ENCODE measurements at places on chromosomes 7 and 10.

DNA sequence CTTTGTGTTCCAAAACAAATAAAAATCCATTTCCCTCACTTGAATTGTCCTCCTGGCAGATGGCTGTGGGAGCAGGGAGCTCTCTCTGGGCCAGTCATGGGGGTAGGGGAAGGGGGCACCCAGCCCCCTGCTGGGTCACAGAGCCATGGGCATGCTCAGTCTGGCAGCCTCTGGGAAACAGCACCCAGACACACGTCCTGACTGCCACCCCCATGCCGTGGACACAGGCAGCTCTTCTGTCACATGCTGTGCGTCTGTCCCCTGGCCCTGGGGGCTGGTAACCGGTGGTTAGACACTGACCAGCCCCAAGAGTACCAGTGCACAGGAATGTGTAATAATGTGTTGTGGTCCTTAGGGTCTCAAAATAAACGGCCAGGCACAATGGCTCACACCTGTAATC lies 47.0 kb downstream of the RASGEF1A start:
- no peak for DNase-seq

DNA sequence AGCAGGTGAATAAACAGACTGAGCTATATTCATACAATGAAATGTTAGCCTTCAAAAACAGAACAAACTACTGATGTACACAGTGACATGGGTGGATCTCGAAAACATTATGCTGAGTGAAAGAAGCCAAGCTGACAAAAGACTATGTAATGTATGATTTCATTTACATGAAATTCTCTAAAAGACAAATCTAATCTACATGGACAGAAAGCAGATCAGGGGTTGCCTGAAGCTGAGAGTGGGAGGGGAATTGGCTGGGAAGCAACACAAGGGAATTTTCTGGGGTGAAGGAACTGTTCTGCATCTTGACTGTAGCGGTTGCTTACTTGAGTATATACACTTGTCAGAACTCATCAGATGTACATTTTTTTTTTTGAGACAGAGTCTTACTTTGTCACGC lies 121.7 kb upstream of the SVIL start:
- DNase-seq: no peak

- no peak for DNase-seq
Observed at GRCh38 chr10:15324113-15324512, 47.0 kb downstream of the FAM171A1 start.

- no peak for DNase-seq
Observed at GRCh38 chr7:117791877-117792780, 81.1 kb downstream of the CTTNBP2 start.

DNA sequence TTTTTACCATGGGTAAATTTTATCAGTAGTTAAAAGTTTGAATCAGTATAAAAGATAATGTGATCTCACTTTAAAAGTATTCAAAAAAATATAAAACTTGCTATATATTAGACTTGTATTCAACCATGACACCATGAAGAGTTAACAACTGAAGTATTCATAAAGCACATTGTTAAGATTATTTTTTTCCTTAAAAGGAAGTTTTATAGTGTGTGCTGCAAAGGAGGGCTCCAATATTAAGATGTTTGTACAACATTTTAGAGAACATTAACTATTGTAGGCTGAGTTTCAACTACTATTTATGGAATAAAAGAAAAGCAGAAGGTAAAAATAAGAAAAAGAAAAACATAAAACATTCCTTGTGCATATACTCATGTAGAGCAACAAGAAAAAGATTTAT lies 24.5 kb upstream of the CUBN start:
- DNase-seq: no peak

DNA sequence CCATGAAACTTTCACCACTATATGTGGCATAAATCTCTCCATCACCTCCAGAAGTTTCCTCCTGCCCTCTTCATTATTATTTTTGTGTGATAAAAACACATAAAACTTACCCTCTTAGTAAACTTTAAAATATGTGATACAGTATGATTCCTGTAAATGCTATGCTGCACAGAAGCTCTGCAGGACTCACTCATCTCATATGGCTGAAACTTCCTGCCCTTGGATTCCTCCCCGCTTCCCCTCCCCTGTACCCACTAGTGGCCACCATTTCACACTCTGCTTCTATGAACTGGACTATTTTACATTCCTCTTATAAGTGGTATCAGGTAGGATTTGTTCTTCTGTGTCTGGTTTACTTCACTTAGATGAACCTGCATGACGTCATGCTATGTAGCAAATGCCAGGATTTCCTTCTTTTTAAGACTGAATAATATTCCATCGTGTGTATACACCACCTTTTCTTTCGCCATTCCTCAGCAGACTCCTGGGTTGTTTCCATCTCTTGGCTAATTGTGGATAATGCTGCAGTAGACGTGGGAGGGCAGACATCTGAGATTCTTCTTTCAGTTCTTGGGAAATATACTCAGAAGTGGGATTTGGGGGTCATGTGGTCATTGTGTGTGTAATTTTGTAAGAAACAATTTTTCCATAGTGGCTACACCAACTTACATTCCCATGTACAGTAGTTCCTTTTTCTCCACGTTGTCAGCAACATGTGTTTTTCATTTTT lies 335.2 kb downstream of the SDK1 start:
- no peak for DNase-seq

DNA sequence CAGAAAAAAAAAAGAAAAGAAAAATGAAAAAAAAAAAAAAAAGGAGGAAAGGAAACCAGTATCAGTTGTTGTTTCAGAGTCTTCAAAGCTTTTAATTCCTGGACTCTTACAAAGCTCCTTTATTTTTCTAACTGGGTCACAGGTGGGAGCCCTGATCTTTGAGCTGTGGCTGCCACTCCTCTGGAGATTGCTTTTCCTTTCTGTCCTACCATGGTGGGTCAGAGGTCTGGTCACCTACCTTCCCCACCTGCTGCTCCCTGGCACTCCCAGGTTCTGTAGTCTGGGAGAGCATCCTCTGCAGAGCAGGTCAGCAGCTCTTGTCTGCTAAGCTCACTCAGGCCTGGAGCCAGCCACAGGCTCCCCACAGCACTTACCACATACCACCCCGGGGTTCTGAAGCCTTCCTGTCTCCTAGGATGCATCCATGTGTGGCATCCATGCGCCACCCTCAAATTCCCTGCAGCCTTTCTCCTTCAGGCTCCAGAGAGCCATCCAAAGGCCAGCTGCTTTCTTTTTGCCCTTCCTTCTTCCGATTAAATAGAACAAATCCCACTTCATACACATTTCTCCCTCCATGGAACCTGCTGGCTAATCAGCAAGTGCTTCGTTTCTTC lies 73.2 kb upstream of the TPK1 start:
- no peak for DNase-seq

DNA sequence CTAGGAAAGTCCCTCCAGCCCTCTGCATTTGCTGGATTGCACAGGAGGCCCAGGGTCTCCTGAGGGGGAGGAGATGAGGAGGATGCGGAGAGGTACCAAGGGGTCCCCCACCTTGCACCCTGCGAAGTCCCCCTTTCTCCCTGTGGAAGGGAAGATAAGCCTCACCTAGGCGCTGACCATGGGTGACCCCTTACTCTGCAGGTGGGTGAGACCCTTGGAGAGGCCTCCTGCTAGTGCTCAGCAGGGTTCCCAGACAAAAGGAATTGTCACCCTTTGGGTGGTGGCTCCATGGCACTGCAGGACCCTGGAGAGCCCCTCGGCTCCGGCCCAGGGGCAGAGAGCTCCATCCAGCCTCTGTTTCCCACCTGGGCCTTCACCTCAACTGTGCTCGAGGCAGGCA lies 107.0 kb upstream of the RET start:
- DNase-seq: no peak

GRCh38 chr7:26100406-26101339 lies 51.3 kb upstream of the NFE2L3 start:
- DNase-seq: no peak

DNA sequence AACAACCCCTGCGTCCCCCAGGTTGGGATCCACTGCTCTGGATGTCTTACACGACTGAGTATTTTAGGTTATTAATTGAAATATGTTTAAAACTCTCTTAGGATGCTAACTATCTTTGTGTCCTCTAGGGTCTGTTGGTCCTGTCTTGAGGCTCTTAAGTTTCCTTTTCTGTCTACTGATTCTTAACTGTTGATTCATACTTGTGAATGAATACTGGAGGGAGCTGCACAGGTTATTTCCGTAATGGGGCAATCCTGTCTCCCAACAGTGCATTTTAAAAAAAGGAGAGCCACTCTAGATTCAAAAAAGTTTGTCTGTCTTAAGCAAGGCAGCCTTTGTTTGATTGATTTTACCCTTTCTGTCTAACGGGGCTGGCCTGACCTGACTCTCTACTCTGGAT lies 237.6 kb upstream of the POM121L12 start:
- DNase-seq: no peak

- no peak for DNase-seq
Observed at GRCh38 chr10:119292968-119293760, 85.8 kb downstream of the GRK5 start.

GRCh38 chr7:6649241-6649961 lies 12.3 kb downstream of the ZNF316 start:
- DNase-seq: no peak

DNA sequence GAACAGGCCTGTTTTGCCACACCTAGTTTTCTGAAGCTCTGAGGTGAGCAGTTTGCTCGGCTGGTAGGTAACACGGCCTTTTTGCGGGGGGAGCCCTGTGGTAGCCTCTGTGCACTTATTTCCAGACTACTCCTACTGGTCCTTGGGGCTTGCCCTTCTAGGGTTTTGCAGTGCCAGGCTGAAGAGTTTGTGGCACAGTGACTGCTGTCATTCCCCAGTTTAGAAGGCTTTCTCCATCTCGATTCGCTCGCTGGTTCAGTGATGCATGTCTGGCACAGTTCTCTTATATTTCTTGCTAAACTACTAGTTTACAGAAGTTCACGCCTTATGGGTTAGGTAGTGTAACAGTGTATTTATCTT lies 711 bp downstream of the KIF20B start:
- peak; percentile 3 for DNase-seq

- DNase-seq: no peak
Observed at GRCh38 chr7:137925091-137925490, 76.8 kb downstream of the CREB3L2 start.

DNA sequence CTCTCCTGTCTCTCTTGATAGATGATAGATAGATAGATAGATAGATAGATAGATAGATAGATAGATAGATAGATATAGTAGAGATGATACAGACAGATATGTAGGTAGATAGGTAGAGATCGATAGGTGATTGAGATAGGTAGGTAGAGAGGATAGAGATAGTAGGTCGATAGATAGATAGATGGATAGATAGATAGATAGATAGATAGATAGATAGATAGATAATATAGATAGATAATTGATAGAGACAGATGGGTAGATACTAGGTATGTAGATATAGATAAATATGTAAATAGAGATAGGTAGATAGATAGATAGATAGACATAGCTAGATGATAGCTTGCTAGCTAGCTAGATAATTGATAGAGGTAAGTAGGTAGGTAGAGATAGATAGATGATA lies 1154.2 kb upstream of the AUTS2 start:
- no peak for DNase-seq

DNA sequence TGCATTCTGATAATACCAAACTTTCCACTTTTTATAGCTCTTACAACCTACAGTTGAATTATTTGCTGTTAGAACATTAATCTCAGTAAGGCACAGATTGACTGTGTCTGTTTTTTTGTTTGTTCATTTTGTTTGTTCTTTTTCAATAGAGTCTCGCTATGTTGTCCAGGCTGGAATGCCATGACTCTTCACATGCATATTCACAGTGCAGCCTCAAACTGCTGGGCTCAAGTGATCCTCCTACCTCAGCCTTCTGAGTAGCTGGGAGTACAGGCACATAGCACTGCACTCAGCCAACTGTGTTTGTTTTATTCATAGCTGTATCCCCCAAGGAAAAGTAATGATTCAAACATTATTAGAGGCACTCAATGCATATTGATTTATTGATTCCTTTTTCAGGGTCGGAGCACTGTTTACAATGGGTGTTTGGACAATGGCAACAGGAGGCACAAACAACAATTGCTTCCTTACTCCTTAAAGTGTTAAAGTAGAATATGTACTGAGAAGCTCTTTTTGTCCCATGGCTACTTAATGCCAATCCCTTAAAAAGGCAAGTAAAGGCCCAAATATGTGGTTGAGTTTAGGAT lies 61.1 kb downstream of the SNX13 start:
- DNase-seq: no peak

DNA sequence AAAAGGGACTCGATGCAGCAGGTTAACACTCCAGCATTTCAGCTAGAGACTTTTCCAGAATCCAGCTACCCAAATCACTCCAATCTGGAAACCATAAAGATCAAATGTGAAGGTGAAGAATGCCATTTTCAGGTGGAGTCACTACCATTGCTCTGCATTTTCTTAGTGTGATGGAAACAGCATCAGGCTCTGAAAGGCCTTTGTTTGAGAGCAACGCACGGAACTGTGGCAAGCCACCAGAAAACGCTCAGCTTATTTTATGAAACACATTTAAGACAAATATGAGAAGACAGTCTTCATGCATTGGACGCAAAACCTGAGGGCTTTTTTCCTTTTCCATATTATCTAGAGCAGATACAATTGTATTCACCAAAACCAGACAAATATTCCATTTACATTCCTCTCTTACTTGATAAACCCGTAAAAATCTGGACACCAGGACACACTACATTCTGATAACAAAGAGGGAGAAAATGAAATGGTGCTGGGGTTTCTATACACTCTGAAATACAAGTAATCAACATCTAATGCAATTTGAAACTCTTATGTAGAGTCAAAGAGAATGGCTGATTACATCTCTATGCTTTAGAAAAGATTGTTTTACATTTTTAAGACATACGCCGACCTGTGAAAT lies 99.1 kb downstream of the NRP1 start:
- DNase-seq: no peak

DNA sequence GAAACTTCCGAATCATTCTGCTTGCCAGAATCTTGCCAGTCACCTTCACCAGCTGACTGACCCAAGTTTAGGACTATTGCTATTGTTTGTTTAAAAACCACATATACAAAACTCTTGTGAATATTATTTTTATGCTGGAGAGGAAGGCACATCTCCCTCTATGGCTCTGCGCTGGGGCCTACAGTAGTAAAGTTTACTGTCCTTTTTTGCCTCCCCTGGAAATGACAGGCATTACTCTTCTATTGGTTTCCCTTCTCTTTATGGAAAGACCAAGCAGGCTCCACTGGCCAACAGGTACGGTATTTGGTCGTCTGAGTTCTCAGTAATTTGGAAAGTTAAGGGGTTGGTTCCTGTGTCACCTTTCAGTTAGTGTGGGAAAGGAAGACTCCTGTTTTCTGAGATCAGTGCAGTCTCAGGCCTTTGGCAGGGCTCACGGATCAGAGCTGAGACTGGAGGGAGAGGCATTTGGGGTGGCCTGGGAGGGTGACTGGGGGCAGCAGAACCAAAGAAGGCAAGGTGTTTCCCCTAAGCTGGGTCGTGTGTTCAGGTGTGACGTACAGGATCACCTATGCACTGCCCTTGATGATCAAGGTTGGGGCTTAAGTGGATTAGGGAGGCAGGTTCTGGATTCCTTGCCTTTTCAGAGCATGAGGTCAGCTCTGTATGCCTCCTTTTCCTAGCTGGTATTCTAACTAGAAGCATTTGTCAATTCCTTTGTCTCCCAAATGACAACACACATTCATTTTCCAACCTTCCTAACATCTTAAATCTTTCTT lies 16.0 kb upstream of the KIF5B start:
- no peak for DNase-seq

GRCh38 chr7:71339924-71340323 lies 208.0 kb downstream of the GALNT17 start:
- no peak for DNase-seq

GRCh38 chr7:79257959-79258358 lies 195.5 kb downstream of the MAGI2 start:
- no peak for DNase-seq

- no peak for DNase-seq
Observed at GRCh38 chr10:21048068-21048467, 151.0 kb upstream of the NEBL start.

GRCh38 chr7:24129597-24129996 lies 154.4 kb upstream of the NPY start:
- no peak for DNase-seq
